ENCODE measurements at places on chromosomes 6 and 20.

DNA sequence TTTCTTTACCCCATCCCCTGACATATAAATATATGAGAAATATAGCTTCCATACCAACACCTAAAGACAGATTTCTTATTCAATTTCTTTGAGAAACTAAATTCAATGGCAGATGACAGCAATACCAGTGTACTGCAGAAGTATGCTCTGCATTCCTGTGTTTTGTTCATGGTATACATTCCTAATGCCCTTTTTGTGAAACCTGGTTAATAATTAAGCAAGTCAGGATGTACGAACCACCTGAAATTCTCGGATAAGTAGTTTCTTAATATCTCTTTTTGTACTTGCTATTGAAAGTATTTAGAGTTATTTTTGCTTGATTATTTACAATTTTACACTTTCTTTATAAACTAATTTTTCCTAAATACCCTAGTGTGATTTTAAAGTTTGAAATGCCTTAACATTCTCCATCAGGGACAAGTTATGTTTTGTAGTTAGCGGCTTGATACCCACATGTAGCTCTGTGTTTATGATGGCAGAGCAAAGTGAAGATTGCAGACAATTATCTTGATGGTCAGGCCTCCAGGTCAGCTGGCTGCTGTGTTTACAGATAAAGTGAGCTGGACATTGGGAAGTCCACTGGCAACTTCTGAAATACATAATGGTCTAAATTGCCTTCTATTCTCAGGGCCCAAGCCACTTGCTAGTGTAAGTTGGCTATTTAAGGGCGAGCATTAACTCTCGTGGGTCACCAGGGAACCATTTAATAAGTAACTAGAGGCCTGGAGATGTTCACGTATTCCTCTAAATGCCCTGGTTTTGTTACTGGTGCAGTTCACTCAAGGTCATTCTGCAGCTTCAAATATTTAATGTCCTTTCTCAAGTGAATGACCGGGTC lies 58.2 kb downstream of the PLCB1 start:
- no peak for DNase-seq

GRCh38 chr20:44809380-44810060 lies 826 bp downstream of the RIMS4 start:
- DNase-seq, result no peak

DNA sequence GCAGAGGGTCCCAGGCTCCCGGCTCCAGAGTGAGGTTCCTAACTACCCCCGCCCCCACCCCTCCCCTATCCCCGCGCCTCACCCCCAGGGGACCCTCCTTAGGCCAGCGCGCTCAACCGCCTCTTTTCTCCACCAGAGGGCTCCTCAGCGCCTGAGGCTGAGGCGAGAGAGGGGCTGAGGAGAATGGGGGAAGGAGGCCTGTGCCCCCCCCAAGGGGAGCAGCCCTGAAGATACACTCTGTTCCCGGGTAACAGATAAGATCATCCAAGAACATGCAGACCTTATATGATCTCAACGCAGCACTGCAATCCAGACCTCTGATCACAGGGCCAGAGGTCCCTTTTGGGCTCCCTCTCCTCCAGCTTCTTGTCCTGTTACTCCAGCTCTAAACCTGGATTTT lies 43.3 kb upstream of the MRPS10 start:
- no peak for DNase-seq

GRCh38 chr20:23148731-23149570 lies 62.8 kb upstream of the CD93 start:
- no peak for DNase-seq

DNA sequence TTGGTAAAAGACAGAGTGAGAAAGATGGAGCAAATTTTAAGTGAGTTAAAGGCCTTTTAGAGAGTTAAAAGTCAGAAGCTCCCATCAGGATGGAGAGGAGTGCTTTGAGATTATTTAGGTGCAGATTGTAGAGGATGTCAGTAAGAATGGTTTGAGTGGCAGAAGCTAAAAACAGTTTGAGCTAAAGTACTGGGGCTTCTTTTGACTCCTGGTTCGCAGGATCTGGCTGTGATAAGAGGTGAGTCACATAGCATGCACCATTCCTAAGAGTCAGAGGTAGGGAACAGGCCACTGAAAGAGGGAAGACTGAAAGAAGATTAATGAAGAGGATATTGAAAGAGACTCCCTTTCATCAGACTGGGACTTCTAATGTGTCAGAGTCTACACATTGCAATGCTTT lies 1047.9 kb upstream of the MAP3K7 start:
- DNase-seq, result no peak

DNA sequence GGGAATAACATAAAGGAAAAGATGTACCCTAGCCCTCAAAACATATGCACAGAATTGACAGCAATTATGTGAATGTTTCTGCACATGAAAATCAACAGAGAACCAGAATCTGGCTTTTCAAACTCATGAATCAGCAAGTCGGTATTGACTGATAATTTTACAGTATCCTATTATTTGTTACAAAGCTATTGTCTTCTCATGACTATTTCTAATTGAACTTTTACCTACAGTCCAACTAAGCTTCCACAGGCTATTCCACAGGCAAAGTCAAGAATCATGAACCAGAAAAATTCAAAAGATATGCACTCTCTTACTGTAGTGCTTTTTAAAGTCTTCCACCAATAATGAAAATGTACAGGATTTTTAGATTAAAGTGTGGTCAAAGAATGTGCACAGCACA lies 49.1 kb upstream of the DST start:
- no peak for DNase-seq

DNA sequence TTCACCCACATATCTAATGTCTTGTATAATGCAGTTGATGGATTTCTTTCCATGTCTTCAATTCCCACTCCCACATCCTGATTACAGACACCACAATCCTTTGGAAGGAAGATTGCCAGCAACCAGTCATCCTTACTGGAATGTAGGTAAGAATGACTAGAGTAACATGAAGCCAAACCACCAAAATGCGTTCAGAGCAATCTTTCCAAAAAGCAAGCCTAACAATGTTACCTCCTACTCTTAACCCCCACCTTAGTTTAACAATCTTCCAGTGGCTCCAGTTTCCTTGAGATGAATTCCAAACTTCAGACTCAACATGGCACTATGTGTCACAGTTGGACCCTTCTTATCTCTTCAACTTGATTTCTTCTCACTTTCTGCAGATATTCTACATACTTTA lies 685.6 kb downstream of the DOK5 start:
- DNase-seq, result no peak

- no peak for DNase-seq
Measured at GRCh38 chr6:23535101-23535500, 590.9 kb upstream of the NRSN1 start.

DNA sequence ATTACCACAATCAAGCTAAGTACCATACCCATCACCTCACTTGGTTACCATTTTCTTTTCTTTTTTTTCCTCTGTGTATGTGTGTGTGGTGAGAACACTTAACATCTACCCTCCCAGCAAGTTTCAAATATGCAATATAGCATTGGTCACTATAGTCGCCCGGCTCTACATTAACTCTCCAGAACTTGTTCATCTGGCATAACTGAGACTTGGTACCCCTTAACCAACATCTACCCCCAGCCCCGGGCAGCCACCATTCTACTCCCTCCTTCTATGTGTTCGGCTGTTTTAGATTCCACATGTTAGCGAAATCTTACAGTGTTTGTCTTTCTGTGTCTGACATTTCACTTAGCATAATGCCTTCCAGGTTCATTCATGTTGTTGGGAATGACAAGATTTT lies 89.0 kb upstream of the TOP1 start:
- DNase-seq, result no peak
